ENCODE measurements at places on chromosomes 4 and X.

- DNase-seq = no peak
These were observed 52.1 kb downstream of the HS3ST1 start for GRCh38 chr4:11376571-11376970.

- peak; percentile 1 for DNase-seq
These were observed 148.7 kb downstream of the FSTL5 start for GRCh38 chr4:162015090-162015489.

DNA sequence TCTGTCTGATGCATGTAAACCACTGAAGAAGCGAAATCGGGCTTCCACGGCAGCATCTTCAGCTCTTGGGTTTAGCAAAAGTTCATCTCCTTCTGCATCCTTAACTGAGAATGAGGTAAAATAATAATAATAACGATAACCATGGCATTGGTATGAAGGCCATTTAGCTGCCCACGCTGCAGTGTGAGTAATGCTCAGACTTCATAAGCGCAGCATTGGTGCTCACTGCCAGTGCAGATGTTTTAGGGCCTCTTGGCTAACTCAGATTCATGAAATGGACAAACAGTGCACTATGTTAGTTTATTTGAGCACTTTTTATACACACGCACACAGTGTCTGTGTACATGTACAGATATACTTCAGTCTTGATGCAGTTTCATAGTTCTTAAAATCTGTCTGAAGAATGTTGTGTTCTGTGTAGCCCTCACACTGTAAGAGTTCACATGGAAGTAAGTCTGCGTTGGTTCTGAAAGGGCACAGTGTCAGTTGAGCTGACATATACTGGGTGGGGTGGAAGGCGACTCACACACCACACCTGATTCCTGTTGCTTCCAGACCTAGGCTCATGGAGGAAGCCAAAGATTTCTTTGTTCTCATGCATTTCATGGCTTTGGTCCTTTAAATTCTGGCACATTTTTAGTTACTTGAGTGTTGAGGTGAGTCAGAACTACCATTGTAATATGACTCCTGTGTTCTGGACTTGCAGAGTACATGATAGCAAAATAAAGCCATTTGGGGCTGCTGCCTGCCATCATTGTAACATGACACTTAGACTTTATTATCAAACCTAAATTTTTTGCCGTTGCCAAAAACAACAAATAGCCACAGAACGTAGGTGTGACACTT lies 68.7 kb downstream of the NSD2 start:
- DNase-seq = peak; percentile 90

DNA sequence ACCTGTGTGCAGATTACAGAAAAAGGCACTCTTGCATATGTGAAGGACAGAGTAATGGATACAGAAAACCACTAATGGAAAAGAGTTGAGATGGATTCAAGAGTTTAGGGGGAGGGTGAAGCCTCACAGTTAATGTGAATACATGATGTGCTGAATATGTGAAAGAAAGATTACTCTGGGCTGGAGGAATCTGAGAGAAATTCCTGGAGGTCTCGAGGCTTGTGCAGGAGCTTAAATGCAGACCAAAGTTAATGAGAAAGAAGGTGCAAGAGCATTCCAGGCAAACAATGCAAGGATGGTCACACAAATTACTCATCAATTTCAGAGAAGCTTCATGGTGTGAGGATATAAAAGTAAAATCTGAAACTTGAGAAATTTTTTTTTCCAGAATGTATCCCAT lies 768.8 kb downstream of the STPG2 start:
- no peak for DNase-seq

GRCh38 chr4:140645196-140645595 lies 76.4 kb upstream of the UCP1 start:
- DNase-seq = no peak

DNA sequence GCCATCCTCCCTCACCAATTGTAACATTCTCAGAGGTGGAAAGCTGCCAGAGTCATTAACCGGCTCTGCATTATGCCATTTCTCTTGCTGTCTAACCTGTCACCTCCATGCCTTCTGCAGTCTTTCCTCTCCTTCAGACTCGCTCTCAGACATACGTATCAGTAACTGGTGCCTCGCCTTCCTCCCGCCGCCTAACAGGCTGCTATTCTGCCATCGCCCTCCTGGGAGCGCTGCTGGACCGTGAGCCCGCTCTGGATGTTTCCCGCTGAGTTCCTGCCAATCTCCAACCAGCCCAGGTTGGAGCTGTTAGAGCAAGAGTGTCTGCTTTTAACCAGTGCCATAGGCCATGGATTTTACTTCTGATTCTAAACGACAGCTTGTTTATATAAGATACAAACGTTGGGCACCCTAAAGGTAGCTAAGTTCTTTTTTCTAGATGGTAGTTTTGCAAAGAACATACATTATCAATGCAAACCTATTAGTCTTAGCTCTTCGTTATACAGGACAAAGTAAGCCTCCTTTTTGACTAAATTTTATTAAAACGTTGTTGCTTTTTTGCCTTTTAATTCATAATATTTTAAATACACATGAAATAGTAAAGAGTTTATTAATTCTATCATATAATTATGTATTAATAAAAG lies 59.5 kb upstream of the NEIL3 start:
- DNase-seq = peak; percentile 58
